ENCODE measurements at places on chromosomes 1 and 21.

- DNase-seq = no peak
Observed at GRCh38 chr1:183281039-183281438, 95.0 kb downstream of the LAMC2 start.

DNA sequence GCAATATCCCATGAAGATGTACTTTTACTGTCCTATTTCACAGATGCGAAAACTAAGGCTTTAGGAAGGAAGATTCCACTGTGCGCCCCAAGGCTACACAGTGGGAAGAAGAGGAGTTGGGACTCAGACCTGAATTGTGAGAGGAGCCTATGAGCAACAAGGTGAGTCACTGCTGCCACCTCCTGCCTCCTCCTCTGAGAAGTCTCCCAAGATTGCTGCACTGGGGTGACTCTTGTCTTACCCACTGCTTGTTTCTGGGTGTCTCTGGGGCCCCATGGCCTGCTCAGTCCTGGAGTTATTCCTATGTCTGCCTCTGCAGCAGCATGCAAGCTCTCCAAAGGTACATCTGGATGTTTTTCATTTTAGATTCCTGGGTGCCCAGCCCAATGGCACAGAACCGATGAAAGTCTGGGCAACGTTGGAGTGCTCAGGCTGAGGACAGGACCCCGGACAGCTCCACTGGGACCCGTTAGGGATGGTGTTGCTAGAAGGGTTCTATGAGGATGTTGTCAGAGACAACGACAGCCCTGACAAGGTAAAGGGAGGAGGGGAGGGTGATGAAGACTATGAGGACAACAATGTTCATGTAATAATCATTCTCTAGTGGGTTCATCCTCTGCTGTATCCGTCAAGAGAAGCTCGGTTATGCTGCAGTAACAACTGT, 11.0 kb upstream of the C1QA start:
- no peak for DNase-seq

DNA sequence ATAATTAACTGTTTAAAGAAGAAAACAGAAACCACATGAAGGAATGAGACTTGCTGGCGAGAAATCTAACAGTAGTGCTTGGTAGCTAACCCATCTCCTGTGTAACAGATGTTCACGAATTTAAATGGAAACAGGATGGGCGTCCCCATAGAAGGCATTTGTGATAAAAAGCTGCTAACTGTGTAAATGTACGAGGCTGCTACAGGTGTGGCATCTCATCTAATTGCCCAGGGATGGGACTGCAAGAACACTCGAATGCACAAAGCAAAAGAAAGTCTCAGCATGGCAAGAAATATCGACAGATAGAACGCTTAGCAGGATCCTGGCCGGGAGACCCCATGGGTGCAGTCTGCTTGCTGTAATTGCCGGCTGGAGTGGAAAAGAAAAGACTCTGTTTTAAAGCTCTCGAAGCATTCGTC, 112.7 kb downstream of the RUNX1 start:
- DNase-seq = no peak

DNA sequence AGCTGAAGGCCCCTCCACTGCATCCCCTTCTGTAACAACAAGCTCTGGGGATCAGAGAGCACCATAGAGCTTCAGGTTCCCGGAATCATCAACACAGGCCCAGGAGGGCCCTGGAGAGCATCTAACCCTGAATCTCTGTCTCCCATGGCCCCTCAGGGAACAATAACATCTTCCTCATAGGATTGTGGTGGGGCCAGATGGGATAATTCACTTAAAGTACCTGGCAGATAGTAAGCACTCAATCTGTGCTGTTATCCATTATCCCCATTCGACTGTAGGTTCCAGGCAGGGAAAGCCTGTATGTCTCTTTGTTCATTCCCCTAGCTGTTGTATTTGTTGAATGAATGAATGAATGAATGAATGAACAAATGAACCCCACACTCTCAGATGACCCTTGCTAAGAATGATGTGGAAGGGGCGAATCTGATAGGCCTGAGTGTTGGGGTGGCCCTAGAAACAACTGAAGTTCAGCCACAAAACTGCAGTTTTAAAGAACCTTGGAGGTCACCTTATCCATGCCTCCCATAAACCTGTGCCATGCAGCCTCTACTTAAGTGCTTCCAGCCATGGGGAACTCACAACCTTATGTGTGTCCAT, 14.5 kb downstream of the LAPTM5 start:
- DNase-seq = no peak

GRCh38 chr1:63277195-63278192, 44.9 kb upstream of the FOXD3 start:
- DNase-seq = no peak

DNA sequence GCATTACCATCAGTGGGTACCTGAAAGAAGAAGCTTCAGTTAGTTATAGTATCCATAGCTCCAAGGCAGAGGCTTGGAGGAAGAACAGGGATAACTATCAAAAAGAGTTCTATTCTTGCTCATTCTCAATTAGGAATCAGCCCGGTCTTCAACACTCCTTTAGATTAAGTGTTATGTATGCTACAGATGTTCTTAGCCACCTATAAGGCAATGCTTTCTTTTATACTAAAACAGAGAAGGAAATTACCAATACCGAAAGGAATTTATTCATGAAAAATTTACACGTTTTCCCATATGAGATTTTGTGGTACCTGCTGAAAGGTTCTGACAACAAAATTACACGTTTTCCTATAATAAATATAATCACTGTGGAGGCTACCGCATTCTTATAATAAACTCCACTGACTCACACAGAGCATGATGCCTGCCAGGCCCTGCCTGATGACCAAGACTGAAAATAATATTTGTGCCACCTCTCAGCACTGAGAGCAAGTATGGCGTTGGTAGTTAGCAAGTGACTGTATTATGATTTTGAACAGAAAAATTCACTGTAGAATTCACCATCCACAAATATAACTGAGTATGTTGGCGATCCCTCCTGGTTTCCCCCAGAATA, 58.3 kb downstream of the APP start:
- DNase-seq = no peak

DNA sequence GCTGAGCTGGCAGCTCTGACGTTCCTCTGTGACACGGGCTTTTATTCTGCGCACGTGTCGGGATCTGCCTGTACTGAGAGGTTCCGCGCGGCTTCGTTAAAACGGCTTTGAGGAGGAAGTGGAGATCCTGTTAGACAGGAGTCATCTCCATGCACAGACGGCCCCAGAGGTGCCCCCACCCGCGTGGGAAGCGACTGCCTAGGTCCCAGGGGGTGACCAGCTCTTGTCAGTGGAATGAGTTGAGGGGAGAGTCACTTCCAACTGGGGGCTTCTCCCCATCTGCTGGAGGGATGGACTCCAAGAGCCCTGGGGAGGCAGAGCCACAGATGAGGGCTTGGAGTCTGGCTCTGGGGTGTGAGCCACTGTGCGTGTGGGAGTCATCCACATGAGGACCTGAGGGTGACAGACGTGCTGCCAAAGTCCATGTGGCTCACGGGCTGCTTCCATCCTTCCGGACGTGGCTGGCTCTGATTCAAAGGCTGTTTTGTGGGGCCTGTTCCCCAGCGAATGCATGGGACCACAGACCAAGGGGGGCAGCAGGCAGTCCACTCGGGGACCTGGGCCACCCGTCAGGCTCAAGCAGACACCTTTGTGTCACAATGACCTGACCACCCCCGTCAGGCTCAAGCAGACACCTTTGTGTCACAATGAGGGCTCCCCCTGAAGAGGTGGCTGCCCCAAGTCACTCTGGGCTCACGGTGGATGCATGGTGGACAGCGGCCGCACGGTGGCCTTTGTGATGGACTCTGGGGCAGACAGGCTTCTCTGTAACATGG, 26.8 kb downstream of the PTTG1IP start:
- DNase-seq = no peak

All from stimulated activated CD4-positive, alpha-beta T cell treated with anti-CD3 and anti-CD28 coated beads, Interleukin-1b, Interleukin-23, amount 100 ng/mL, for 1 hour (primary cell).